GM10248 (cell line): ENCODE measurements at places on chromosomes 2 and 18.
A peak's percentile ranks its signal among the peaks of the same experiment; 100 is the strongest.

DNA sequence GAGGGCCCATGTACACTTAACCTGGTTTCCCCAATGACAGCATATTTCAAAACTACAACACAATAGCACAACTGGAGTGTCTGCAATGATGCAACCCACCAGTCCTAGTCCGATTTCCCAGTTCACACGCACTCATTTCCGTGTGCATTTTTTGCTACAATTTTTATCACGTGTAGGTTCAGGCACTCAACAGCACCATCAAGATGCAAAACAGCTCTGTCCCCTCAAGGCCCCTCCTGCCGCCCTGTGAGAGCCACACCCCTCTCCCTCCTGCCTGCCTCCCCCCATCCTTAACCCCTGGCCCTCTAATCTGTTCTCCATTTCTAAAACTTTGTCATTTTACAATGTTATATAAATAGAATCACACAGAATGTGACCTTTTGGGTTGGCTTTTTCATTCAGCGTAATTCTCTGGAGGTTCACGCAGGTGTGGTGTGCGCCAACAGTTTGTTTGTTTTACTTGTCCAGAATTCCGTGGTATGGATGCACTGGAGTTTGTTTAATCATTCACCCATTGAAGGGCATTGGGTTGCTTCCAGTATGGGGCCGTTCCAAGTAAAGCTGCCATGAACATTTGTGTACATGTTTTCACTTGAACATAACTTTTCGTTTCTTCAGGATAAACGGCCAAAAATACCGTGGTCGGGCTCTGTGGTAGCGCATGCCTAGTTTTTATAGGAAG is 8.4 kb downstream of the KCNIP3 start:
- no peak for DNase-seq

GRCh38 chr2:8424997-8425900 is 256.6 kb upstream of the ID2 start:
- DNase-seq: no peak

DNA sequence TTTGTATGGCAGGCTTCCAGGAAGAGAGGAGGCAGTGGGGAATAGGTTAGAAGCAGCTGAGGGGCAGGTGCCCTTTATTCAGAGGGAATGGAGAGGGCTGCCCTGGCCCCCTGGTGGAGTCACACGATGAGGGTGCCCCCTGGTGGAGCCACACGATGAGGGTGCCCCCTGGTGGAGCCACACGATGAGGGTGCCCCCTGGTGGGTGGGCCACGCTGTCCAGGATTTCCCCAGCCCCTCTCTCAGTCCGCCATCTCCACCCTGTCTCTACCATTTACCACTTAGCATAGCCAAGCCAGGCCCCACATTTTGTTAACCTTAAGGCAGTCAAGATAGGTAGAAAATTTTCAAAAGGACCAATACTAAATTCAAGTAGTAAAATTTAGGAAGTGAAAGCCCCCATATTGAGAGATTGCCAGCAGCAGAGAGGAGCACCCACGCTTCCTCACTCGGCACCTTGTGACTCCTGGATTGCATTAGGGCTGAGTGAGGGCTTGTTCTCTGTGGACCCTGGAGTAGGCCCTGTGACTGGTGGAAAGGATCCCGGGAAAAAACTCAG is 10.4 kb upstream of the FAM228A start:
- peak; percentile 79 for DNase-seq

DNA sequence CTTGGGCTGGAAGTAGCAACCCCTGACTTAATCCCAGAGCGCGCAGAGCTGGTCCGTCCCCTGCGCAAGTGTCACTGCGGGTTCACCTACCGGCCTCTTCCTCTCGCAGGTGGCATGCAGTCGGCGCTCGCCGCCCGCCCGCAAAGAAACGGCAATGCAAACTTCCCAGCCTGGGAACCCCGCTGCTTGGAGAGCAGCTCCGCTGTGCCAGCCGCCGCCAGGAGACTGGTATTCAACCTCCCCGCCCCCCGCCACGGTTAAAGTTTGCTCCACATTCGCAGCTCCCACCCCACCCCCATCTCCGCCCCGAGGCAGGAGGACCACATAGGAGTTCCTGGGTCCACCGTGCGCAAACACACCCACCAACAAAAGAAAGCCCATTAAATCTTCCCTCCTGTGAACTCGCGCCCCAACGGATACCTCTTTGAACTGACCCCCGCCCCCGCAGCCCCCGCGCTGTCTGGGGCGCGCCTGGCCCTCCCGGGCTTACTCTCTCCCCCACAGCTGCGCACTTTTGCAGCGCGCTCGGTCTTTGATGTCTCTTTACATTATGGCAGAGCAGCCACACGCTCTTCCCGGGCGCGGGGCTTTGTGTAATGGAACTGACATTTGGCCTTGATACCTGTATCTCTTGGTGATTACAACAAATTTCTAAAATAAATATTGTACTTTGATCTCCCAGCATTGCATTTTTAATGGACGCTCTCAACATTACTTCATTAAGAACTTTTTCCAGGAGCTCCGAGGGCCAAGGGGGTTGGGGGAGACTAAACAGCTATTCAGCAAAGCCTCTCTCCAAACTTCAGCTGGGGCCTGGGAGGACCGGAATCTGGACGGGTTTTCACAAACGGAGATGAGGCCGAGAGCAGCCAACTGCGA is 3.1 kb upstream of the SP5 start:
- no peak for DNase-seq

DNA sequence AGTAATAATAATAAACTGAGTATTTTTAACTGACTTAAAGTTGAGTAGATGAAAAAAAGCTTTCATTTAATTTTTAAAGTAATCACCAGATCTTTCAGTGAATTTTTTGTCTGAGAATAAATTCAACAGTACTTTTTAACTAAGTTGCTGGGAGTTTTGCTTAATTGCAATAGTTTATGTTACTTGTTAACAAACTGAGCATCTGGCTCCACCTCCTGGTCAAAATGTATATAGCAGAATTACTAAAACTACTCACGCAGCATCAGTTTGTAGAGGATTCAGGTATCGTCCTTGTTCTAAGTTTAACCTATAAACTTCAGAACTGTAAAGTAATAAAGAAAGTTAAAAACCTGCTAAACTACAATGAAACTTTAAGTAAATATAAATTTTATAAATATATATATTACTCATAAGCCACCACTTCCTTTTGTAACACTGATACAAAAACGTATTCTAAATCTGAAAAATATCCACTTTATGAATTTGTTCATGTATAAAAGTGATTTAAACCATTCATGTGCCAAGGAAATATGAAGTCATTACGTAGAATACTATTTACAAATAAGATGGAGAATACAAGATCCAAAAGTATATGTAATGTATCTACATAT is 21.3 kb downstream of the NOL10 start:
- DNase-seq: no peak
